ENCODE measurements at places on chromosomes 7 and 10.
A peak's percentile ranks its signal among the peaks of the same experiment; 100 is the strongest.

- DNase-seq, result no peak
- no peaks in the 10 kb centered on the region for H3K36me3 ChIP-seq
- no peak overlapping the region for H3K27ac ChIP-seq
- H3K4me3 ChIP-seq, result no peak overlapping the region
- no peaks in the 10 kb centered on the region for H3K4me1 ChIP-seq
- H3K27me3 ChIP-seq, result peaks cover 1% of the 10 kb centered on the region
Measured at GRCh38 chr7:97226541-97226940, 109.0 kb downstream of the SDHAF3 start.

GRCh38 chr7:136293841-136294391, 316.8 kb upstream of the MTPN start:
- H3K36me3 ChIP-seq, result no peaks in the 10 kb centered on the region
- no peak for DNase-seq
- no peak overlapping the region for H3K27ac ChIP-seq
- no peaks in the 10 kb centered on the region for H3K4me1 ChIP-seq
- no peak overlapping the region for H3K4me3 ChIP-seq

- H3K27ac ChIP-seq, result no peak overlapping the region
- no peak overlapping the region for H3K4me3 ChIP-seq
- H3K36me3 ChIP-seq, result no peaks in the 10 kb centered on the region
- no peak for DNase-seq
Measured at GRCh38 chr10:110699859-110700468, 55.8 kb downstream of the RBM20 start.

DNA sequence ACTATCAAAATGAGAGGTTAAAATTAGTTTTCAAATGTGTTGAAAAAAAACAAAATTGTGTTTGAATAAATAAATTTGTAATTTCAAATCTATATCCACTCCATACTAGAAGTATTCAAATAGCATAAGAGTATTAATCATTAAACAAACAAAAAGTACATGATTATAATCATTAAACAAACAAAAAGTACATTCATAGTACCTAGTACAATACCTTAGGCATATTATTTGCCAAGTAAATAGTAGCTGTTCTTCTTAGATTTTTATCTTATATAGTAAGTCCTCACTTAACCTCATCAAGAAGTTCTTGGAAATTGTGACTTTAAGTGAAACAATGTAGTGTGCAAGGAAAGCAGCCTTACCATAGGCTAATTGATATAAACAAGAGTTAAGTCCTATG, 349.3 kb upstream of the VWC2 start:
- H3K27me3 ChIP-seq, result no peaks in the 10 kb centered on the region
- H3K4me1 ChIP-seq, result no peaks in the 10 kb centered on the region
- no peak overlapping the region for H3K27ac ChIP-seq
- no peak for DNase-seq

- H3K27me3 ChIP-seq, result peaks cover 10% of the 10 kb centered on the region
- peaks cover 19% of the 10 kb centered on the region for H3K4me1 ChIP-seq
- no peaks in the 10 kb centered on the region for H3K36me3 ChIP-seq
- H3K4me3 ChIP-seq, result no peak overlapping the region
Measured at GRCh38 chr10:89670926-89671325, 25.9 kb upstream of the PANK1 start.

DNA sequence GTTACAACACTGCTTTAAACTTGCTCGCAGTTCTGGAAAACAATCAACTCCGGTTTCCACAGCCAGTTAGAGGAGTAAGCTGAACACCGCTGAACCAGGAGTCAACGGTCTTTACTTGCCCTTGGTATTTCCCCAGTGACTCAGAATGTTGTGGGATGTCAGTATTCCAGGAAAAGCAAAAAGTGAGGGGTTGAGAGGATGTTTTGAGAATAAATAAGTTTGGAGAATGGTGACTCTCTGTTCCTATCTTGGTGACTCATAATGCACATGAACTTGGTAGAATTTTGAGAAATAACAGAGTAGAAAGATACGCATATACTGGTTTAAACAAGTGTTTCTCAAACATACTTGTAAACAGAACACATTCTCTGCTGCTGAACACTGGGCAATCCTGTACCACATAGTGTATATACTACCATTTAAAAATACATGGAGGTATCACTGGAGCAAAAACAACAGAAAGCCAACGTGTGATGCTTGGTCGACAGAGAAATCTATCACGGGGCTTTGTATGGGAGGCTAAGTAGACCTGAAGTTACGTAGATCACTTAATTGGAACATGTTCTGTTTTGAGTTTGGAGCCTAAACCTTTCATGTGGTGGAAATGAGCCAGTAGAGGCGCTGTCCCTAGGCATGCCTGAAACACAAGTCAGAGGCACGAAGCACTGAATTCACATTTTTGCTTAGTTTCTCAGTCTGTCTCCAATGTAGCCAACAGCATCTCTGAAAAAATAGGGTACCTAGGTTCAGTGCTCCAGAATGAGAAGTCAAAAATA, 534.3 kb downstream of the PARD3 start:
- peak overlapping the region; percentile 77 for H3K4me3 ChIP-seq
- H3K4me1 ChIP-seq, result peaks cover 27% of the 10 kb centered on the region
- H3K36me3 ChIP-seq, result no peaks in the 10 kb centered on the region
- no peaks in the 10 kb centered on the region for H3K27me3 ChIP-seq
- peak; percentile 93 for DNase-seq

- peaks cover 6% of the 10 kb centered on the region for H3K4me1 ChIP-seq
- no peak overlapping the region for H3K4me3 ChIP-seq
- peak; percentile 42 for DNase-seq
- H3K36me3 ChIP-seq, result peaks cover 16% of the 10 kb centered on the region
- no peak overlapping the region for H3K27ac ChIP-seq
Measured at GRCh38 chr7:97145068-97145467, 27.6 kb downstream of the SDHAF3 start.

- 0 out of 2 replicates have a peak, but pooled peaks cover under 1% of the 10 kb centered on the region for H3K36me3 ChIP-seq
- DNase-seq, result no peak
- no peaks in the 10 kb centered on the region for H3K27me3 ChIP-seq
Measured at GRCh38 chr10:116919706-116920105, 70.4 kb downstream of the ENO4 start.

DNA sequence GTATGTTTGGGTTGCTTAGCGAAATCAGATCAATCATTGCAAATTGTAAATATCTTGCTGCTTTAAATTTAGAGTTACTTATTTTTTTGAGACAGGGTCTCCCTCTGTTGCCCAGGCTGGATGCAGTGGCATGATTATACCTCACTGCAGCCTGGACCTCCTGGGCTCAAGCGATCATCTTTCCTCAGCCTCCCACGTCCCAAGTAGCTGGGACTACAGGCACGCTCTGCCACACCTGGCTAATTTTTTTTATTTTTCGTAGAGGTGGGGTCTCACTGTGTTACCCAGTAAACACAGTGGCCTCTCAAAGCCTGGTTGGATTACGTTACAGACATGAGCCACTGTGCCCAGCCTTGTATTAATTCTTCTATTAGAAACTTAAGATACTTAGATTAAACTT, 1.7 kb downstream of the VDAC2 start:
- H3K27me3 ChIP-seq, result peaks cover 6% of the 10 kb centered on the region
- DNase-seq, result no peak
- H3K36me3 ChIP-seq, result peaks cover 45% of the 10 kb centered on the region

- peaks cover 25% of the 10 kb centered on the region for H3K4me1 ChIP-seq
- H3K36me3 ChIP-seq, result no peaks in the 10 kb centered on the region
- H3K27me3 ChIP-seq, result peaks cover 10% of the 10 kb centered on the region
- peak; percentile 40 for DNase-seq
- H3K27ac ChIP-seq, result peak overlapping the region; percentile 66
Measured at GRCh38 chr10:29132551-29133111, 156.2 kb upstream of the LYZL1 start.

DNA sequence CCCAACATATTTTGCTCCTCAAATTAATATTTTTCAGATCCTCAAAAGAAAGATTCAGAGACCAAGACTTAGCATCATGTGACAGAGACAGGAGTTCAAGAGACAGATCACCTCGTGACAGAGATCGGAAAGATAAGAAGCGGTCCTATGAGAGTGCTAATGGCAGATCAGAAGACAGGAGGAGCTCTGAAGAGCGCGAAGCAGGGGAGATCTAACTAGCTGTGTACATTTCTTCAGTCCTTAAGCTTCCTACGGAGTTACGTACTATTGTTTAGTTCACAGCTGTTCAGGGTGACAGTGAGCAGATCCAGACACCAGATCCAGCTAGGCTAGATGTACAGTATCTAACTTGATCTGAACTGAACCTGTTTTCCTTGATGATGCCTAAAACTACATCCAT, 61.3 kb downstream of the KLRG2 start:
- peaks cover 2% of the 10 kb centered on the region for H3K27me3 ChIP-seq
- no peak for DNase-seq
- no peak overlapping the region for H3K4me3 ChIP-seq
- H3K4me1 ChIP-seq, result no peaks in the 10 kb centered on the region
- no peak overlapping the region for H3K27ac ChIP-seq

- H3K4me1 ChIP-seq, result peaks cover 32% of the 10 kb centered on the region
- peak overlapping the region; percentile 98 for H3K27ac ChIP-seq
- H3K36me3 ChIP-seq, result peaks cover 38% of the 10 kb centered on the region
- peak; percentile 70 for DNase-seq
- H3K27me3 ChIP-seq, result no peaks in the 10 kb centered on the region
- peak overlapping the region; percentile 96 for H3K4me3 ChIP-seq
Measured at GRCh38 chr7:92835261-92835850, 1.0 kb downstream of the CDK6 start.

GRCh38 chr10:48456361-48456804, 148.5 kb downstream of the ARHGAP22 start:
- peaks cover 14% of the 10 kb centered on the region for H3K4me1 ChIP-seq
- no peak for DNase-seq
- no peak overlapping the region for H3K27ac ChIP-seq
- peaks cover 11% of the 10 kb centered on the region for H3K27me3 ChIP-seq
- H3K36me3 ChIP-seq, result peaks cover 24% of the 10 kb centered on the region
- no peak overlapping the region for H3K4me3 ChIP-seq

DNA sequence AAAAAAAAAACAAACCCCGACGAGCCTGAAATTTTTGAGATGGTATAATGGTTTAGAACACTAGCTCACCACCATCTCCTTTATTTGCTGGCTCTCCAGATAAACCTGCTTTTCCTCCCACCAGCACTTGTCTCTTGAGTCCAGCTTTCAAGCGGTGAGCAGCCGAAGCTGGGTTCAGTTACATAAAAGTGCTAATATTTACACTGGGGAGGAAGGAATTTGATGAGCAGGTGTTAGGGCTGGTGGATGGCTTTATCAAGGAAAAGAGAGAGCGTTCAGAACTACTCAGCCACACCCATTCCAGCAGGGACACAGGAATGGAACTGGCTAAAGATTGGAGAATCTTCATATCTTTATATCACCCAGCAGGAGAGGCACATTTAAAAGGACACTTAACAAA, 6.6 kb upstream of the CALML3 start:
- H3K27ac ChIP-seq, result no peak overlapping the region
- H3K4me1 ChIP-seq, result no peaks in the 10 kb centered on the region
- H3K27me3 ChIP-seq, result peaks cover 18% of the 10 kb centered on the region
- H3K4me3 ChIP-seq, result no peak overlapping the region
- H3K36me3 ChIP-seq, result no peaks in the 10 kb centered on the region

GRCh38 chr7:30369879-30370278, 85.5 kb downstream of the ZNRF2 start:
- peak overlapping the region; percentile 46 for H3K27ac ChIP-seq
- no peaks in the 10 kb centered on the region for H3K36me3 ChIP-seq
- H3K4me3 ChIP-seq, result no peak overlapping the region
- no peak for DNase-seq
- no peaks in the 10 kb centered on the region for H3K27me3 ChIP-seq

- no peaks in the 10 kb centered on the region for H3K27me3 ChIP-seq
- H3K27ac ChIP-seq, result no peak overlapping the region
- H3K4me3 ChIP-seq, result no peak overlapping the region
- H3K4me1 ChIP-seq, result no peaks in the 10 kb centered on the region
- H3K36me3 ChIP-seq, result no peaks in the 10 kb centered on the region
- no peak for DNase-seq
Measured at GRCh38 chr7:70317356-70317755, 719.1 kb downstream of the AUTS2 start.

DNA sequence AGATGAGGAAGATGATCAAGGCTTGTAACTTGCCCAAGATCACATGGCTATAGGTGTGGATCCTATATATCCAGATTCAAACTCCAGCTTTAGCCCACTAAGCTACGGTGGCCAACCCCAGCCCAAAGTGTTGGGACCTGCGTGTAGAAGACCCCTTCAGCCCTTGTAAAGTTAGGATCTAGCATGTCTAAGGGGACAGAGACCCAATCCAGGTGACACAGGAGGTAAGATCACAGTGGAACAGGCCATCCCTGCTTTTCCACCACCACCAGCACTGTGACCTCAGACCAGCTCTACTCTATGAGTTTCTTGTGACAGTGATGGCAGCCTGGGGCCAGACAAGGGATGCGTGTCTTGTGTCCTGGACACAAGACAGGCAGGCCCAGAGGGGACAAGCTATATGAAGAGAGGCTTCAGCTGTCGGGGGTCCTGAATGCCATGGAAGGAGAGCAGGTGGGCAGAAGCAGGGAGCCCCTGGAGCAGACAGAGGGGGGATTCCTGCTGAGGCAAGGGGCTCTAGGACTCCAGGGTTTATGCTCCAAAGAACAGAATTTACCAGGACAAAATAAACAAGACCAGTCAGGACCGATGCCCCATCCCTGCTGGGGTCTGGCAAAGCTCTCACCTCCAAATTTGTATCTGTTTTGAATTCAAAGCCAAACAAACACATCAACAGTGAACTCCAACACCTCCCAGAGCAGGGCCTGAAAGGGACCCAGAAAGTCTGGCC, 10.4 kb downstream of the GPRIN2 start:
- H3K4me3 ChIP-seq, result no peak overlapping the region
- DNase-seq, result no peak
- no peaks in the 10 kb centered on the region for H3K36me3 ChIP-seq
- H3K4me1 ChIP-seq, result no peaks in the 10 kb centered on the region
- H3K27ac ChIP-seq, result no peak overlapping the region

- peaks cover 45% of the 10 kb centered on the region for H3K4me1 ChIP-seq
- no peak for DNase-seq
- no peak overlapping the region for H3K4me3 ChIP-seq
- no peaks in the 10 kb centered on the region for H3K27me3 ChIP-seq
- peak overlapping the region; percentile 11 for H3K27ac ChIP-seq
Measured at GRCh38 chr10:95254629-95255028, 36.2 kb downstream of the PDLIM1 start.

DNA sequence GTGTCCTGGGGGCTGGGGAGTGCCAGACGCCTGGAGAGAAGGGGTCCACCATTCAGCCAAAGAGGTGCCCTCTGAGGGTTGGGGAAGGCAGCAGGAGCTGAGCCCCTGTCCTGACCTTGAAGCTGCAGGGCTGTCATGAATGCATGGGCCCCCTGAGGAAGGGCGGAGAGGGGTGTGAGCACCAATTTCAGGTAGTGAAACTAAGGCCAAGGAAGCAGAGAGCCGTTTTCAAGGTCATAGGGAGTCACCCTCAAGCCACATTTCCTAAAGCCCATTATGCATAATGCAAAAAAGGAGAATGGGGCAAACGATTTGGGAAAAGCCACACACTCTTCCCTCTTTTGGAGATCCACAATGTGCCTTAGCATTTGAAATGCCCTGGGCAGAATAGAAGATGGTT, 37.2 kb downstream of the FIGNL1 start:
- no peak overlapping the region for H3K4me3 ChIP-seq
- no peak overlapping the region for H3K27ac ChIP-seq
- H3K27me3 ChIP-seq, result peaks cover 8% of the 10 kb centered on the region
- H3K36me3 ChIP-seq, result no peaks in the 10 kb centered on the region
- DNase-seq, result no peak
- peaks cover 5% of the 10 kb centered on the region for H3K4me1 ChIP-seq
